ENCODE measurements at places on chromosomes 7 and 10. TPM values are rescaled to one million over a fixed set of nuclear protein-coding genes. Genes with fewer than 3 reads are reported as not detected.

GRCh38 chr10:91162495-91163268 lies 57.8 kb upstream of the PCGF5 start:
- DNase-seq = no peak

DNA sequence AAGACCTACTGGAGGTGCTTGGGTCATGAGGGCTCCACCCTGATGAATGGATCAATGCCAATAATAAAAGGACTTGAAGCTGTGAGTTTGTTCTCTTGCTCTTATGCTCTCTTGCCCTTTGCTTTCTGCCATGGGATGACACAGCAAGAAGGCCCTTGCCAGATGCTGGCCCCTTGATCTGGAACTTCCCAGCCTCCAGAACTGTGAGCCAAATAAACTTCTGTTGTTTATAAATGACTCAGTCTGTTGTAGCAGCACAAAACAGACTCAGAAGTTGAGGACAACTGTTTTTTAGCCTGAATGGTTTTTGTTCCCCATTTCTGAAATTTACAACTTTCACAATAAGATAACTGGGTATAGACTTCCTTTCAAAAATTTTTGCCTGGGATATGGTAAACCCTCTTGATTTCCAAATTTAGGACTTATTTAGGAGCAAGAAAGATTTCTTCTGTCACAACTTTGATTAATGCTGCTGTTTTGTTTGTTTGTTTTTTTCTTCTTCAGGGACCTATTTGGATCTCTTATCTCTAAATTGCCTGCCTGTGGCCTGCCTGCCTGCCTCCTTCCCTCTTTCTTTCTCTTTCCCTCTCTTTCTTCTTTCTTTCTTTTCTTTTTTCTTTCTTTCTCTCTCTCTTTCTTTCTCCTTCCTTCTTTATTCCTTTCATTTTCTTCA lies 12.1 kb downstream of the ENTPD1 start:
- peak; percentile 9 for DNase-seq

DNA sequence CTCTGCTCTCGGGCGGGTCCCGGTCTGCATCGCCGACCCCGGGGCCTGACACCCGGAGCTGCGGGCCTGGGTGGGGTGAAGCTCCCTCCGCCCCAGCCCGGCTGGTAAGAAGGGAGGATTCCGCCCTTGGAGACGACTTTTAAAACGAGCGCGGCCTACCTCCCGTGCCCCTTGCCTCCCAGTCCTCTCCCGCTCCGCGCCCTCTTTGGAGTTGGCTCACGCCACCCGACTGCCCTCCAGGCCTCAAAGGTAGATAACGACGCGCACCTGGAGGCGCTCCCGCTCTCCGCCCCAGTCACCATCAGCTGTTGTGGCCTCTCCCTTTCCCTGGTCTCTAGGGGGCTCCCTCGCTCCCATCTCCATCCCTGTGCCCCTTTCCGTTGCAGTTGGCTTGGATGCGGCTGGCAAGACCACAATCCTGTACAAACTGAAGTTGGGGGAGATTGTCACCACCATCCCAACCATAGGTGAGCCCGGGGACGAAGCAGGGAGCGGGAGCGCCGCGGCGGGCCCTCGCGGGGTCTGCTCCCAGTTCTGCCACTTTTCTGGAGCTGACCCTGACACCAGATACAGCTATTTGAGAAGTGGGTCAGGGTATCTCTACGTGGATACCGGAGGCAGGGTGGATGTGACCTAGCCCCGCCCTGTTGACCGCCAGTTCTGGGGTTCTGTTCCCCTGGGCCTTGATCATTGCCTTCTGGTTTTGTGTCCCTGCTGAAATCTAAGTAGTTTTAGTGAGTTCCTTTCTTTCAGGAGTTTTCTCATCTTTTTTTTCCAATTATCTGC lies 679 bp downstream of the ARF5 start:
- DNase-seq = no peak

DNA sequence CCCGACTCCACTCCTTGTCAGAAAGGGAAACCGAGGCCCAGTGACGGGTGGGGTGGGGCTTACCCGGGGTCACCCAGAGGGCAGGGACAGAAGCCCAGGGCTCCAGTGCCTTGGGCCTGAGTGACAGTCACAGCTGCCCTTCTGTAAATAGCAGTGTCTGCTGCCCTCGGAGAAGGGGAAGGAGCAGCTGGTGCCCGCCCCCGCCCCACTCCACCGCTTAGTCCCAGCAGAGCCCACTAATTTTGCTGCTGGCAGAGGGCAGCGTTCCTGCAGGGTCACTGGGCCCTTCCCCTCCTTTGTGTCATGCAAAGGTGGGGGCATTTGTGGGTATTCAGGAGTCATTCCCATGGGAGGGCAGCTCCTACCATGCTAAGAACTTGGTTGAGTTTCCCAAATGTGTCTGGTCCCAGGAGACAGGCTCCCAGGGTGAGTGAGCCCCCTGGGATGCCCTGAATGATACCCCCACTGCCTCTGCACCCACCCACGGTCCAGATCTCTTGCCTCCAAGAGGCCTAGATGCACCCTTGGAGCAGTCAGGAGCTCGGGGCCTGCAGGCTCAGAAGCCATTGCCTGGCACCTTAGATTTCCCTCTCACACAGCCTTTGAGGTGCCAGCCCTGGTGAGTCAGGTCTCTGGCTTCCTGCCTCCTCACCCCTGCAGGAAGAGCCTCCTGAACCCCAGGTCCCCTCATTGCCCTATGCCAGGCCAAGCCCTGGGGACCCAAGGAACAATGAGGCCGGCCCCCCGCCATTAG lies 17.2 kb downstream of the SH2B2 start:
- DNase-seq = no peak

DNA sequence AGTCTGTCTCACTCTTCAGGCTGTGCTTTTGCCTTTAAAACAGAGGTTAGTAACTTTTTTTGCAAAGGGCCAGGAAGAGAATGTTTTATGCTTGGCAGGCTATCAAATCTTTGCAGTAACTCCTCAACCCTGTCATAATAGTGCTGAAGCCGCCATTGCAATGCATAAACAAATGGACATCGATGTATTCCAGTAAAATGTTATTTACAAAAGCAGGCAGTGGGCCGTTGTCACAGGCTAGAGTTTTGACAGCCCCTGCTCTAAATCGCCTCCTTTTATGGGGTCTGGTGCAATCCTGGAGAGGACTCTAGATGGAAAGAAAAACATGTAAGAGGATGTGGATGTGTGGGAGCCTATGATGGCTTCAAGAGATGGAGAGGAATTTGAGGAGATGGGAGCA lies 568.3 kb downstream of the TYW1 start:
- no peak for DNase-seq

- DNase-seq = no peak
Measured at GRCh38 chr10:8800426-8800825, 745.9 kb downstream of the GATA3 start.

DNA sequence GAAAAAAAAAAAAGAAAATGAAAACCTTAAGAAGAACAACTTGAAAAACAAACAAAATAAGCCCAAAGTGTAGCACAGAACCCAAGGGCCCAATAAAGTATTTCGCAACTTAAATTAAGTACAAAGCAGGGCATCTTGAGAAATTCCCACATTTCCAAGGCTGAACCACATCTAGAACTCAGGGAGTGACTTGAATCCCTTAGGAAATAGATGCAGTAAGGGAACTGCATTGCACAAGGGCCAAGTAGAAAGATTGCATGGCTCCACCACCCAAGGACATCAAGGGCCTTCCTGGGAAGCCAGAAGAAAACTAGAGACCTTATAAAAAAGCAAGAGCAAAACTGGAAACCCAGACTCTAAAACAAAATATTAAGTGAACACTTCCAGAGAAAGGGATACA lies 352.7 kb downstream of the CXCL12 start:
- DNase-seq = no peak

TMEM213 gene
- not detected for total RNA-seq

GRCh38 chr7:130650611-130651120 lies 17.9 kb downstream of the COPG2 start:
- no peak for DNase-seq

- no peak for DNase-seq
Measured at GRCh38 chr7:158924956-158925355, 68.6 kb downstream of the DYNC2I1 start.

GRCh38 chr7:130943336-130943901 lies 209.4 kb upstream of the KLF14 start:
- no peak for DNase-seq

CRYGN gene
- total RNA-seq = not detected

GRCh38 chr7:23852988-23853387 lies 143.0 kb downstream of the STK31 start:
- DNase-seq = no peak

DNA sequence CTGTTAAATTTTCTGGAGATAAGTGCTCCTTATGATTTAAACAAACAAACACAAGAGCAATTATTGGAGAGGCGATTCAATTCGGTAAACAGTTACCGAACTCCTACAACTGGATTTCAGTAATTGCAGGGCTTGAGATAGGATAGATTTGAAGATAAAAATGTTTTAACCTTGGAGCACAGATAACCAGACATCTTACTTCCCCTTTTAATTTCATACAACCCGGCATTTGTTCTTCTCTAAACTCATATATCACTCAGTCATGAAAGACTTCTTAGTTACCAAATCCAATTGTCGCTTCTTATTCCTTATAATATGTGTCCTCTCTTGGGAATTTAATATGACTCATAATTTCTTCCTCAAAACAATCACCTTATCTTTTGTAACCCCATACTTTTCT lies 235.9 kb upstream of the CSTF2T start:
- DNase-seq = no peak

RNF32 gene
- 0.36 TPM for total RNA-seq

GPR26 gene
- not detected for total RNA-seq

GRCh38 chr10:47176206-47176902 lies 123.6 kb upstream of the GDF10 start:
- DNase-seq = no peak
